Thoracic aorta (tissue), 2 donors: ENCODE measurements at places on chromosomes 16 and 17. TPM values are rescaled to one million over a fixed set of nuclear protein-coding genes. Genes with fewer than 3 reads are reported as not detected.

The PRR11 gene
- not detected for total RNA-seq

The FKBP10 gene
- total RNA-seq, result 188 TPM

The SKAP1 gene
- 2.6 TPM for total RNA-seq

The P2RX5 gene
- not detected for total RNA-seq

The FAM83G gene
- total RNA-seq, result 19.8 TPM

The KRTAP4-4 gene
- total RNA-seq, result not detected
